Uterus (tissue), 4 donors: ENCODE measurements at places on chromosomes 1 and 21. TPM values are rescaled to one million over a fixed set of nuclear protein-coding genes. Genes with fewer than 3 reads are reported as not detected.

Gene SPATA21
- total RNA-seq, result not detected

Gene OPRD1
- total RNA-seq, result not detected

Gene BARHL2
- total RNA-seq, result not detected

Gene OR2L13
- not detected for total RNA-seq

Gene CD52
- total RNA-seq, result 7.8 TPM

Gene GPA33
- not detected for total RNA-seq

Gene ACTN2
- total RNA-seq, result 1.0 TPM

Gene ESPN
- total RNA-seq, result 2.5 TPM

Gene GNG4
- 2.5 TPM for total RNA-seq

DNA sequence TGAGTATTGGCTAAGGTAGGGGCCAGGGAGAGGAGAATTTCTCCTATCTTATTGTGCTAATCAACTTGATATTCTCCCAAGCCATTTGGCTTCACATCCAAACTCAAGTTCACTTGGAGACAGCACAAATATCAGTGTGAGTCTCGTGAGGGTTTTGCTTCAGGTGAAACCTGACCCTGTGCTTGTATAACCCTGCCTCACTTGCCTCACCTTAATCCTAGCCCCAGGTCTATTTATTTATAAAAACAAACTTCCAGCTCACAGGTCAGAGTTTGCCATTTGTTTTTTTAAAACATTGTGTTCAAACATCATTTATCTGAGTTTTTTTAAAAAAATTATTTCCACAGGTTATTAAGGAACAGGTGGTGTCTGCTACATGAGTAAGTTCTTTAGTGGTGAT lies 19.9 kb downstream of the HAO2 start:
- H3K27ac ChIP-seq, result no peak overlapping the region
- H3K36me3 ChIP-seq, result no peaks in the 10 kb centered on the region
- no peak for DNase-seq

DNA sequence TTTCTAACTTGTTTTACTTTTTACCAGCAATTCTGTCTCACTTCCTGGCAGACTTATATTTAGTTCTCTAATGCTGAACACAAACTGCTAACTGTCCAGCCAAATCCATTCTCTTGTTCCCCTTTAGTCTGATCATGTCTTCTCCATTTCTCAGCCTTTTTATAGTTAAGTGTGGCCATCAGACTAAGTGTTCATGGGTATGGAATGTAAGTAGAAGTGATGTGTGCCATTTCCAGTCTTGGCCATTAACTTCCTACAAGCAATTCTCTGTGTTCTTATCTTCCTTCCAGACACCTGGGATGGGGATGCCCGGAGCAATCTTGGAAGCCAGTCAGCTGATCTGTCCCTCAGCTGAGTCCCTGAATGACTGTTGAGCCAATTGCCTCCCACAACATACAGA lies 165.8 kb downstream of the ST6GALNAC3 start:
- H3K36me3 ChIP-seq, result no peaks in the 10 kb centered on the region
- H3K27me3 ChIP-seq, result no peaks in the 10 kb centered on the region
- no peaks in the 10 kb centered on the region for H3K4me1 ChIP-seq
- no peak for DNase-seq

GRCh38 chr21:37447288-37447936 lies 80.8 kb downstream of the DYRK1A start:
- H3K36me3 ChIP-seq, result no peaks in the 10 kb centered on the region
- H3K4me1 ChIP-seq, result peaks cover 10% of the 10 kb centered on the region
- DNase-seq, result no peak
- no peaks in the 10 kb centered on the region for H3K27me3 ChIP-seq

GRCh38 chr1:59292562-59292961 lies 4.3 kb upstream of the FGGY start:
- H3K36me3 ChIP-seq, result no peaks in the 10 kb centered on the region
- H3K4me3 ChIP-seq, result no peak overlapping the region
- no peaks in the 10 kb centered on the region for H3K4me1 ChIP-seq
- no peak for DNase-seq

DNA sequence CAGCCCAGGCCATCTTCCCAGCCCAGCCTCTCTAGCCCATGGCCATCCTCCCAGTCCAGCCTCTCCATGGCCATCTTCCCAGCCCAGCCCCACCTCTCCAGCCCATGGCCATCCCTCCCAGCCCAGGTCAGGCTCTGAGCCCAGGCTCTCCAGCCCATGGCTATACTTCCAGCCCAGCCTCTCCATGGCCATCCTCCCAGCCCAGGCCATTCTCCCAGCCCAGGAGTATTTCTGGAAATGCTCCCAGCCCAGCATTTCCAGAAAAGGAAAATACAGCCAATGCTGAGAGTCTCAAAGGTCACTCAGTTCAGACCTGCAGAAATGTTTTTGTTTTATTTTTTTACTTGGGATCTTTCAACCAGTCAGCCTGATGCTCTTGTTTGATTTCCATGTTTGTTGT lies 70.0 kb upstream of the ZNF281 start:
- H3K36me3 ChIP-seq, result no peaks in the 10 kb centered on the region
- H3K4me1 ChIP-seq, result no peaks in the 10 kb centered on the region
- no peak for DNase-seq
- H3K27me3 ChIP-seq, result no peaks in the 10 kb centered on the region
- H3K27ac ChIP-seq, result no peak overlapping the region

GRCh38 chr1:70143048-70143659 lies 62.2 kb downstream of the LRRC40 start:
- no peaks in the 10 kb centered on the region for H3K36me3 ChIP-seq
- DNase-seq, result no peak
- no peak overlapping the region for H3K4me3 ChIP-seq

- no peak for DNase-seq
- H3K36me3 ChIP-seq, result no peaks in the 10 kb centered on the region
- H3K27ac ChIP-seq, result no peak overlapping the region
- H3K4me3 ChIP-seq, result no peak overlapping the region
- no peaks in the 10 kb centered on the region for H3K4me1 ChIP-seq
Observed at GRCh38 chr1:211939876-211940468, 95.4 kb downstream of the INTS7 start.

DNA sequence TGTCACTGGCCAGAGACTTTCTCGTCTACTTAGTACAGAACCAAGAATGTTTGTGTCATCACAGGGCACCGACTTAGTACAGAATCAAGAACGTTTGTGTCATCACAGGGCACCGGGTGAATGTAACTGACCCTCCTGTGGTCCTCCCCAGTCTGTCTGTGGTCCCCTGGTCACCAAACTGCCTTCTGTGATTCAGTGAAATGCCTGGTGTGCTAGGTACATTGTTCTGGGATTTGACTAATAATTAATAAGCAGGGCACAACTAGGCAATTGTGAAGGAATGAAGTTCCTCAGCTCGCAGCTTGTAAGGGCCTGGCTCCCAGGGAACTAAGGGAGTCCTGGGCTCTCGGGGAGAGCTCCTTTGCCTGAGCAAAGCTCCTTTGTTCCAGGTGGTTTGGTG lies 7.2 kb downstream of the MECR start:
- DNase-seq, result no peak

DNA sequence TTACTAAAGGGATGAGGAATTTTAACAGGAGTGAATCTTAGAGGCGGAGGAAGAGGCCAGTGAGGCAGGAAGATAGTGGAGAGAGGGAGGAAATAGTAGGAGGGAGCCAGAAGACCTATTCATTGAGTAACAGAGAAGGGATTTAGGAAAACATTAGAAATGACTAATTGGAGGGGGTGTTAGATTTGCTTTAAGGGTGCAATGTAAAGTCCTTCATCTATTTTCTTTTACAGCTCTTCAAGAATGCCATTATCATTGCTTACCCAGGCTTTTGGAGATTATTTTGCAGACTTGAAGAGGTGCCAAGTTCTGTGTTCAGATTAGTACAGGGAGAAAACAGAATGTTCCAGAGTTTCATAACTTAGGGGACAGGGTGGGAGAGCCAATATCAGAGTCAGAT lies 33.8 kb downstream of the OR10J1 start:
- H3K36me3 ChIP-seq, result no peaks in the 10 kb centered on the region
- no peak overlapping the region for H3K4me3 ChIP-seq
- no peak for DNase-seq

DNA sequence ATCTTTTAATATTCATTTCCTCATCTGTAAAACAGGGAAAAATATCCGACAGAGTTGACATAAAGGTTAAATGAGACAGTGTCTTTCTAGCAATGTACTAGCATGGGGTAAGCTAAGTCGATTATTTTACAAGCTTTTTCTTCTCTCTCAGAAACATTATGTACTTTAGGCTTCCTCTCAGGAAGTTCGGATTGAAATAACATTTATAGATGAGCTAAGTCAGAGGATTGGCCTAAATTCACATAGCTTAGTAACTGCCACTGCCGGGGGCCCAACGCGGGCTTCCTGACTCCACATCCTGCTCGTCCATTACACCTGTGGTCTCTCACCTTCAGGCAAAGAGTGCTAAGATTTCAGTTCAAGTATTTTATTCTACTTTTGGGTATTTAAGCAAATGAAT lies 462.3 kb upstream of the NFIA start:
- no peak overlapping the region for H3K27ac ChIP-seq
- H3K4me3 ChIP-seq, result no peak overlapping the region
- H3K36me3 ChIP-seq, result no peaks in the 10 kb centered on the region
- no peaks in the 10 kb centered on the region for H3K27me3 ChIP-seq

DNA sequence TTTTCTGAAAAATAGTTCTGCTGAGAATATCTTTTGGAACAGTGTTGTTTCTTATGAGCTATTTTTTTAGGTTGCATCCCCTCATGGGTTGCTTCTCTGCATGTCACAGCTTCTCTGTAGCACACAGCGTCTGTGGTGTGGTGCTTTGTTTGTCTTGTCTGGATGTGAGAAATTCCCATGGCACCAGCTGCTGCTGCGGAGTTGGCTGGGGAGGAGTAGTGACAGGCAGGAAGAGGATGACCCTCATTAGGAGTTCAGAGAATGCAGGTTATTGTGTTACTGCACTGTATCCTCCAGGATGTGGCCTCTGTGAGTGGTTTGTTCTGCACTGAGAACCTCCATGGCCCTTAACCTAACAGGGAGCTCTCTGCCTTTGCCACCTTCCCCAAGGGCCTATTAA lies 64.8 kb downstream of the TSEN15 start:
- no peaks in the 10 kb centered on the region for H3K4me1 ChIP-seq
- no peak for DNase-seq
- H3K4me3 ChIP-seq, result no peak overlapping the region
- H3K36me3 ChIP-seq, result no peaks in the 10 kb centered on the region
- H3K27me3 ChIP-seq, result no peaks in the 10 kb centered on the region

DNA sequence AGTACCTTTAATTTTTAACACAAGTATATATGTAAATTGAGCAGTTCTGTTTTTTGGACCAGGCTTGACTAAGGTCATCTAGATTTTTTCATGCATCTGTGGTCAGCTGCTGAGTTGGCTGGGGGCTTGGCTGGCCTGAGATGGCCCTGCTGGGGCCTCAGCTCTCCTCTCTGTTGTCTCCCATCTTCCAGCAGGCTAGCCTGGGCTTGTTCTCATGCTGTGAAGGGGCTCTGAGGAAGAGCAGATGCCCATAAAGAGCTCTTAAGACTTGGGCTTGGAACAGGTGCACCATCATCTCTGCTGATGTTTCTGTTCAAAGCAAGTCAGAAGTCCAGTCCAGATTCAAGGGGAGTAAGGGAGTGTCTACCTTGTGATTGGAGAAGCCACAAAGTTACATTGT lies 51.2 kb upstream of the TNR start:
- no peak for DNase-seq
- H3K36me3 ChIP-seq, result no peaks in the 10 kb centered on the region
- H3K4me1 ChIP-seq, result no peaks in the 10 kb centered on the region
- H3K27ac ChIP-seq, result no peak overlapping the region
- H3K27me3 ChIP-seq, result no peaks in the 10 kb centered on the region
- H3K4me3 ChIP-seq, result no peak overlapping the region

DNA sequence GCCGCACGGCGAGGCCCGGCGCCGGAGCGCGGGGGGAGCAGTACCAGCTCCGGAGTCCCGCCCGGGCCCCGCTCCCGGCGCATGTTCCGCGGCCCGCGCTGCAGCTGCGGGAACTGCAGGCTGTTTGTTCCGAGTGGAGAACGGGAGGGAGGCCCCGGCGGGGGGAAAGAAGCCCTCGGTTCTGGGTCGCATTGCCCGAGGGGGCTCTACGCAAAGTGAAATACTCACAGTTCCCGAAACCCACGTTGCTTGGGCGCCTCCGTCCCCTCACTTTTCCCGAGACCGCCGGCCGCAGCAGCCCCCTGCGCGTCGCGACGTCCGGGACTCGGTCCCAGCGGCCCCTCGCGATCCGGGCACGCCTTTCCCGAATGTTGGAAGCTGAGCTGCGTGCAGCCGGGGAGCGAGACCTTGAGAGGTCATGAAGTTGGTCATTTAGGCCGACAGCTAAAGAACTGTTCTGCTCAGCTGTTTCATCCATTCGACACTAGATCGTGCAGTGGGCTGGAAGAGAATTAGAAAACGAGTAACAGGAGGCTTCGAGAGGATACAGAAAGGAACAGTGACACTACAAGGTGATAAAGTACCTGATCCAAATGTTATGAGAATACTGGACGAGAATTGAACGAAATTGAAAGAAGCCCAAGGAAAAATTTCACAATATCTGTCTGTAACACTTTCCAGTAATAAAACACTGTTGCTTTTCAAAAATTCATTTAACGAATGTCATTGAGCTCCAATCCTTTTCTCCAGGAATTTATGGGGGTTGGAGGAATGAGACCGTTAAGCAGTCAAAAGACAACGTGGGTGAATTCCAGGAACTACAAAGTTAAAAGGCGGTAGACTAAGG lies 657 bp upstream of the LIN9 start:
- H3K27ac ChIP-seq, result peak overlapping the region; percentile 72
- peak; percentile 27 for DNase-seq

- no peak for DNase-seq
- no peaks in the 10 kb centered on the region for H3K4me1 ChIP-seq
- no peaks in the 10 kb centered on the region for H3K27me3 ChIP-seq
- H3K4me3 ChIP-seq, result no peak overlapping the region
- no peaks in the 10 kb centered on the region for H3K36me3 ChIP-seq
- no peak overlapping the region for H3K27ac ChIP-seq
Observed at GRCh38 chr1:16092097-16092922, 18.9 kb upstream of the FAM131C start.

DNA sequence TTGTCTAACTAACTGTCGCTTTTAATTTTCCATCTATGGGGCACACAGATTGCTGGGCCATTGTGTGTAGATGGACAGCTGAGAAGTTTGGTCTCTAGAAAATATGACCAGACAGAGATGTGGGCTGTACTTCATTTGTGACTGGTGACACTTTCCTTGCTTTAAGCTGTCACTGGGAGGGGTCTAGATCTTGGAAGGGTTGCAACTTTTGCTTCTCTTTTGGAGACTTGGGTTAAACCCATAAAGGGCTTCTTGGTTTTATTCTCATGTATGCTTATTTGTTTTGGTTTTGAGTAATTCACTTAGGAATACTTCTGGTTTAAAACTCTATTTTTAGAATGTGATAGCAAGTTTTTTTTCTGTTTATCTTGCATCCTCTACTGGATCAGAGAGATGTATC lies 80.2 kb downstream of the ETS2 start:
- H3K36me3 ChIP-seq, result no peaks in the 10 kb centered on the region
- no peaks in the 10 kb centered on the region for H3K27me3 ChIP-seq
- no peak for DNase-seq
- no peaks in the 10 kb centered on the region for H3K4me1 ChIP-seq
- no peak overlapping the region for H3K27ac ChIP-seq

GRCh38 chr1:64845831-64846425 lies 101.1 kb downstream of the RAVER2 start:
- H3K27me3 ChIP-seq, result no peaks in the 10 kb centered on the region
- no peaks in the 10 kb centered on the region for H3K4me1 ChIP-seq
- no peak for DNase-seq
- H3K27ac ChIP-seq, result no peak overlapping the region
- H3K4me3 ChIP-seq, result no peak overlapping the region

- H3K4me3 ChIP-seq, result no peak overlapping the region
- no peaks in the 10 kb centered on the region for H3K36me3 ChIP-seq
- no peaks in the 10 kb centered on the region for H3K4me1 ChIP-seq
- H3K27me3 ChIP-seq, result no peaks in the 10 kb centered on the region
- DNase-seq, result no peak
- no peak overlapping the region for H3K27ac ChIP-seq
Observed at GRCh38 chr1:48227165-48228013, 4.9 kb downstream of the SLC5A9 start.
